ENCODE measurements at places on chromosomes 1 and 21.

DNA sequence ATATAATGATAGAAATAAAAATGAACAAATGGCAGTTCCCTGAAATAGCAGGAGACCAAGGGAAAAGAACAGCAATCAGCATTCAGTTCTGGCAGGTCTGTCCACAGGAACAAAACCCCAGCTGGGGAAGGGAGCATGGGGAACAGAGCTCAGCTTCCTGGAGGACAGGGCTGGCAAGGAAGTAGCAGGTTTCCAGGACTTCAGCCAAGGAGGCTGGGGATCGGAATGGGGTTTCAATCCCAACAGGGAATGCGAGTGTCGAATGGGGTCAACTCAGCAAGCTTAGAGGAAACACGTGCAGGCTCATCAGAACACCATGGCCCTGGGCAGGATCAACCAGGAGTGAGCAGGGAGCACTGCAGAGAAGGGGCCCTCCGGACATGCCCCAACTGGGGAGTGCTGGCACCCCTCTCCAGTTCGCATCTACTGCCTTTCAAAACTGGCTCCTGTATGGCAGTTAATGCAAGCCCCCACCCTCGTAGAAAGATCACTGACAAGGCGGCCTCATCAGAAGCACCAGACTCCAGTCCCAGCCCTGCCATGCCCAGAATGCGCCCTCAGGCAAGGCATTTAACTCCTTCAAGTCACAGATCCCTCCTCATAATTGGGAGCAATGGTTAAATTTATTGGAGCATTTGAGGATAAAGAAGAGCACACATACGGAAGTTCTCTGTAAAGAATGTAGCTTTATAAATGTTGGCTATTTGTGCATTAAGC lies 72.4 kb downstream of the SEC16B start:
- no peak for DNase-seq

DNA sequence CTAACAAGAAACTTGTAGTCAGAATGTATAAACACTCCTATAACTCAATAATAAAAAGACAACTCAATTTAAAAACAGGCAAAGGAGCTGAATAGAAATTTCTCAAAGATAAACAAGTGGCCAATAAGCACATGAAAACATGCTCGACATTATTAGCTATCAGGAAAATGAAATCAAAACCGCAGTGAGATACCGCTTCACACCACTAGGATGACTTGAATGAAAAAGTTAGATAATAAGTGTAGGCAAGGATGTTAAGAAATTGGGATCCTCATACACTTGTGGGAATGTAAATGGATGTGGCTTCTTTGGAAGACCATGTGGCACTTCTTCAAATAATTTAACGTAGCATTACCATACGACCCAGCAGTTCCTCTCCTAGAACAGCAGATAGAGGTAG lies 8.9 kb downstream of the RALGPS2 start:
- DNase-seq: no peak

DNA sequence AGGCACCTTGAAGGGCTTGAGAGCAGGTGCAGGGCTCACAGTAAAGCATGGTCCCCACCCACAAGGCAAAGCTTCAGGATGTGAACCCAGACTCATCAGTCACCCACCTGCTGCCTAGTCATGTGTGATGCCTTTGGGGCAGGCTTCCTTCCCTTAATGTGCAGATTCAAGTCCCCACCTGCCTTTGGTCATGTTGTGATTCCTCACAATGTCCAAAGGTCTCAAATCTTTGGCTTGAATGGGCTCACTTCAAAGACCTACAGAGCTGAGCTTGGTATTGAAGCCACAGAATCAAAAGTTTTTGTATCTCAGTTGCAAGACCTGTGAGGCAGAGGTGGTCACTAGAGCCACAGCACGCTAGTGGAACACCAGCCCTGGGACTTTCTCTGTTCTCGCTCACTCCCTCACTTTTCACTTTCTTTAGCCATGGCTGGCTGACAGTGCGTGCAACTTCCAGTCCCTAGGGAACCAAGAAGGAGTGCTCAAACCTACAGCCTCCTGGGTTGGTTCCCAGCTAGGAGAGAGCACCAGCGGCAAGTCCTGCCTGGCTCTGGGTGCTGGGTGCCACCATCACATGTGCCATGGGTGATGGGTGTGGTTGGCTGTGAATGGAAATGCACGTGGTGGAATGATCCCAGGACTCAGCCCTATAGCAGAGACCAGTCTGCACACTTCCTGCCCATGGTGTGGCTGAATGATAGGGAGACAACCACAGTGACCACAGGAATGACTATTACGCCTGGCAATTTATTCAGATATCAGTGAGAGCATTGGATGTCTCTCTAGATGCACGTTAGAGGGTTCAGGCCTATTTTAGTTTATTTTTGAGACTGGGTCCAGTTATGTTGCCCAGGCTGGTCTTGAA lies 26.4 kb upstream of the CLIC6 start:
- peak; percentile 60 for DNase-seq

- DNase-seq: no peak
Observed at GRCh38 chr1:151961833-151962232, 31.8 kb downstream of the S100A10 start.
